ENCODE measurements at places on chromosomes 13 and 19. TPM values are rescaled to one million over a fixed set of nuclear protein-coding genes. Genes with fewer than 3 reads are reported as not detected.
A peak's percentile ranks its signal among the peaks of the same experiment; 100 is the strongest.

- no peaks in the 10 kb centered on the region for H3K36me3 ChIP-seq
- H3K27ac ChIP-seq: no peak overlapping the region
- no peaks in the 10 kb centered on the region for H3K4me1 ChIP-seq
- DNase-seq: no peak
Measured at GRCh38 chr13:106587787-106588186, 19.9 kb upstream of the ARGLU1 start.

DNA sequence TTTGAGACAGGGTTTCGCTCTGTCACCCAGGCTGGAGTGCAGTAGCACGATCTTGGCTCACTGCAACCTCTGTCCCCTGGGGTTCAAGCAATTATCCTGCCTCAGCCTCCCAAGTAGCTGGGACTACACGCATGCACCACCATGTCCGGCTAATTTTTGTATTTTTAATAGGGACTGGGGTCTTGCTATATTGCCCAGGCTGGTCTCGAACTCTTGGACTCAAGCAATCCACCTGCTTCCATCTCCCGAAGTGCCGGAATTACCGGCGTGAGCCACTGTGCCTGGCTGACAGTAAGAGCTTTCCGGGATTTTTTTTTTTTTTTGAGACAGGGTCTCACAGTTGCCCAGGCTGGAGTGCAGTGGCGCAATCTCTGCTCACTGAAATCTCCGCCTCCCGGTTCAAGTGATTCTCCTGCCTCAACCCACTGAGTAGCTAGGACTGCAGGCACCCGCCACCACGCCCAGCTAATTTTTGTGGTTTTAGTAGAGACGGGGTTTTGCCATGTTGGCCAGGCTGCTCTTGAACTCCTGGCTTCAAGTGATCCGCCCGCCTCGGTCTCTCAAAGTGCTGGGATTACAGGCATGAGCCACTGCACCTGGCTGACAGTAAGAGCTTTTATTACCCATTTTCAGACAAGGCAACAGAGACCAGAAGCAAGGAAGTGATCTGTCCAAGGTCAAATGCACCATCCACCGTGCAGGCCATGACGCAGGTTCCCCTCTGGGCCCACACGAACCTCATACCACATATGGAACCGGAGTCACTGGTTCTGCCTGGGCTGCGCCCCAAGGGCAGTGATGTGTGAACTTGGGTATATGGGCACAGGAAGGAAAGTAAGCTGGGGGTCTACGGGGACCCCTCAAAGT lies 21.0 kb downstream of the RFX1 start:
- H3K27ac ChIP-seq: peak overlapping the region; percentile 73
- no peak overlapping the region for H3K4me3 ChIP-seq
- H3K27me3 ChIP-seq: no peaks in the 10 kb centered on the region
- peaks cover 20% of the 10 kb centered on the region for H3K4me1 ChIP-seq

- DNase-seq: no peak
- H3K27ac ChIP-seq: no peak overlapping the region
- peaks cover 18% of the 10 kb centered on the region for H3K4me1 ChIP-seq
- peak overlapping the region; percentile 87 for H3K4me3 ChIP-seq
- H3K36me3 ChIP-seq: no peaks in the 10 kb centered on the region
Measured at GRCh38 chr13:34941436-34941834, 635 bp upstream of the NBEA start.

GRCh38 chr13:27851096-27851850 lies 59.0 kb downstream of the GSX1 start:
- H3K27ac ChIP-seq: no peak overlapping the region
- peaks cover 4% of the 10 kb centered on the region for H3K4me1 ChIP-seq
- peaks cover 46% of the 10 kb centered on the region for H3K27me3 ChIP-seq
- no peak overlapping the region for H3K4me3 ChIP-seq
- DNase-seq: no peak

The SIGLEC5 gene
- not detected for total RNA-seq

The ZNF791 gene
- 24.1 TPM for total RNA-seq

All from HFFc6 (cell line).